Lower lobe of right lung (tissue), 2 donors: ENCODE measurements at places on chromosomes 3 and 15. TPM values are rescaled to one million over a fixed set of nuclear protein-coding genes. Genes with fewer than 3 reads are reported as not detected.

- DNase-seq, result no peak
Measured at GRCh38 chr3:61864886-61865285, 303.5 kb downstream of the PTPRG start.

DNA sequence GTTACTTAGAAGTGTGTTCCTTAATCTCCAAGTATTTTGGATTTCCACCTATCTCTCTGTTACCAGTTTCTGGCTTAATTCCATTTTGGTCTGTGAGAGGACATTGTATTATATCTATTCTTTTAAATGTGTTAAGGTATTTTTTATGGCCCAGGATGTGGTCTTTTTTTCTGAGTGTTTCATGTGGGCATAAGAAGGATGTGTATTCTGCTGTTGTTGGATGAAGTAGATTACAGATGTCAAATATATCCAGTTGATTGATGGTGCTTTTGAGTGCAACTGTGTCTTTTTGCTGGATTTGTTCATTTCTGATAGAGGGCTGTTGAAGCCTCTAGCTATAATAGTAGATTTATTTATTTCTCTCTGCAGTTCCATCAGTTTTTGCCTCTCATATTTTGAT, 136.5 kb upstream of the AZI2 start:
- no peak for DNase-seq

DNA sequence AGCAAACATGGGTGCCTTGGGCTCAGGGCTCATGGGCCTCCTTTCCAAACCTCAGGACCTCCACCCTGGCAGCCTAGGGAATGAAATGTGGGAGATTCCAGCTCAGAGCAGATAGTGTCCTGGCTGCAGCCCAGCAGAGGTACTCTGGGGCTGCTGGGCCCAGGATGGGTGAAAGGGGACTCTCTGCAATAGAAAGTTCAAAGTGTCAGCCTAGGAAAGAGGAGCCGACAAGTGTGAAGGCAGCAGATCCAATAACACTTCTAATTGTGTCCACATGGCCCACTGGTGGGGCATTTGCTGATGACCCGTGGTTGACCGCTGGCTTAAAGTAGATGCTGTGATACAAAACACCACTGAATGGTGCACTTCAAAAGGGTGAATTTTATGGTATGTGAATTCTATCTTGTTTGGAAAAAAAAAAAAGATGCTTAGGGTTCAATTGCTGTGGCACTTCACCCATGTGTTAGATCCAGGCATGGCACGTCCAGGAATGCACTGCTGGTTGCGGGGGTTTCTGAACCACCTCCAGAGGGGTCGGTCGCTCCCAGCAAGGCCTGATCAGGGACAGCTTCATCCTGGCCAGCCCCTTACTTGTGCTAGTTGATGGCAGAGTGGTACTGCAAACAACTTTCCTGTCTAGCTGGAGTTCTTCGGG, 20.9 kb downstream of the AMOTL2 start:
- DNase-seq, result no peak

DNA sequence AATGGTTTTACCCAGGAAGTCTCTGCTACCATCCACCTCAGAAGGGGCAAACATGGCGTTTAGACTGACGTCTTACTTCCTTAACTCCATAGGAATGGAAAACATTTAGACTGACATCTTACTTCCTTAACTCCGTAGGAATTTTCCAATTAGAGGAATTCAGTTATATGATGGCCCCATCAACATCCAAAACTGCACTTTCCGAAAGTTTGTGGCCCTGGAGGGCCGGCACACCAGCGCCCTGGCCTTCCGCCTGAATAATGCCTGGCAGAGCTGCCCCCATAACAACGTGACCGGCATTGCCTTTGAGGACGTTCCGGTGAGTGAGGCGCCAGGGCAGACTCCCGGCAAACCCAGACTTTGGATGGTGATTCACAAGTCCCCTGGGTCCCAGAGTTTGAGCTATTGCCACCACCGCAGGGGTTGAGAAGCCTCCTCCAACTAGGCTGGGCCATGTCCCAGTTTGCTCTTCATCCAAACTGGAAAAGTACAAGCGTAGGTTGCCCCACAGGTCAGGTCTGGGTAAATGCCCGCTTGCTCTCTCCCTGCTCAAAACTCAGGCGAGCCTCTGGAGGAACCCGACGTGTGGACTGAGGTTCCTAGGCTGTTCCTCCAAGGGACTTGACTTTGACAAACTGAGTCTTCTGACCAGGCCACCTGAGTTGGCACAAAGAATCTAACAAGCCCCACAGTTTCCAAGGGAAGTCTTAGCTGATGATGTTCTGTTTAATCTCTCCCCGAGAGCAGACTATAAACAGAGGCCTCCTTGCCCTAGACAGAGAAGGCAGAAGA, 57.7 kb downstream of the MESD start:
- DNase-seq, result no peak

GRCh38 chr3:77267589-77267988, 227.7 kb downstream of the ROBO2 start:
- DNase-seq, result no peak

- DNase-seq, result no peak
Measured at GRCh38 chr3:37181756-37182155, 7.4 kb upstream of the LRRFIP2 start.

GRCh38 chr3:47884603-47885002, 81.7 kb downstream of the DHX30 start:
- DNase-seq, result no peak

DNA sequence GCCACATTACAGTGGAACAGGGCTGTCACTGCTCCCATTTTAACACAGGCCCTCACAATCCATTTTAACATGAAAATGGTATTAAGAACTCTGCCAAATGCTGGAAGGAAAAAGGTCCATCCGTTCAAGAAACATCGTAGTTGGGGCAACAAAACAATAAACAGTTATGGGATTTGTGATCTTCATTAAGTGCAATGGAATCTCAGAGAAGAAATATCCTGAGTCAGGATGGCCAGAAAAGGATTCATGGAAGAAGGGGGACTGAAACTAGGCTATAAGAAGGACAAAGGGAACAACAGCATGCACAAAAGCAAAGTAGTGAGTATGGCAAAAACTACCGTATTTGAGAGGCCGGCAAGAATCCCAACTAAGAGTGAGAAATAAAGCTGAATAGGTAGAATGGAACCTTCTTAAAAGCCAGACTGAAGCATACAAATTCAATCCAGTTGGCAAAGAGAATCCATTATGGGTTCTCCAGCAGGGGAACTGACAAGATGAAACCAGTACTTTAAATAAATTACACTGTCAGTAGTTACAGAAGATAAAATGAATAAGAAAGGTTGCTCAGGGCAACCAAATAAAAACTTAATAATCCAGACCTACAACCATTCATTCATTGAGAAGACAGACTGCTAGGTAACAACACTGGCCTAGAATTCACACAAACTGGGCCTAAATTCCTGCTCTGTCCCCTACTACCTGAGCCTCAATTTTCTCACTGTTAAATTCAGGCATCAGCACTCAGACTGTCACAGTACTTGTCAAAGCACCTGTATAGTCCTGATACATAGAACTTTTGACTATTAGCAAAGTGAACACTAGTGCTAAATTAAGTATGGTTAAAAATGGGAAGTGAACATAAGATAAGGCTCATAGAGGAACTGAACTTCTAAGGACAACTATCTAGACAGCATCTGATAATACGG, 6.3 kb downstream of the TBL1XR1 start:
- DNase-seq, result no peak

DNA sequence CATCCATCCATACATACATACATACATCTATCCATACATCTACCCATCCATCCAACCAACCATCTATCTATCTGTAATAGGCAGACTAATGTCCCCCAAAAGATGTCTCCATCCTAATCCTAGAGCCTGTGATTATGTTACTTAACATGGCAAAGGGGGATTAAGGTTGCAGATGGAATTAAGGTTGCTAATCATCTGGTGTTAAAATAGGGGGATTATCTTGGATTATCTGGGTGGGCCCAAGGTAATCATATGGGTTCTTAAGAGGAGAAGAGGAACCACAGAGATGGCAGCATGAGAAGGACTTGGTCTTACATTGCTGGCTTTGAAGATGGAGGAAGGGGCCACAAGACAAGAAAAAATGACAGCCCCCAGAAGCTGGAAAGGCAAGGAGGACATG, 14.7 kb upstream of the RPL29 start:
- no peak for DNase-seq

DNA sequence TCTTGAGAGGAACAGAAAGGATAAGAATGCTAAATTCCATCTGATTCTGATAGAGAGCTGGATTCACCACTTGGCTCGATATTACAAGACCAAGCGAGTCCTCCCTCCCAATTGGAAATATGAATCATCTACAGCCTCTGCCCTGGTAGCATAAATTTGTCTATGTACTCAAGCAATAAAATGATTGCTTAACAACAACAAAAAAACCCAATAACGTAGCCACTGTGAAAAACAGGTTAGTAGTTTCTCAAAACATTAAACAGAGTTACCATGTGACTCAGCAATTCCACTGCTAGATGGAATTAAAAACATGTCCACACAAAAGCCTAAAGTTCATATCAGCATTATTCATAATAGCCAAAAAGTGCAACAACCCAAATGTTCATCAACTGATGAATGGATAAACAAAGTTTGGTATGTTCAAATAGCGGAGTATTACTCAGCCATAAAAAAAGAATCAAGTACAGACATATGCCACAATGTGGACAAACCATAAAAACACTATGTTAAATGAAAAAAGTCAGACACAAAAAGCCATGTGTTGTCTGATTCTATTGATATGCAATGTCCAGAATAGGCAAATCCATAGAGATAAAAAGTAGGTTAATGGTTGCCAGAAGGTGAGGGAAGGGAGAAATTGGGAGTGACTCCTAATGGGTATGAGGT, 16.8 kb downstream of the BCL2L10 start:
- no peak for DNase-seq

DNA sequence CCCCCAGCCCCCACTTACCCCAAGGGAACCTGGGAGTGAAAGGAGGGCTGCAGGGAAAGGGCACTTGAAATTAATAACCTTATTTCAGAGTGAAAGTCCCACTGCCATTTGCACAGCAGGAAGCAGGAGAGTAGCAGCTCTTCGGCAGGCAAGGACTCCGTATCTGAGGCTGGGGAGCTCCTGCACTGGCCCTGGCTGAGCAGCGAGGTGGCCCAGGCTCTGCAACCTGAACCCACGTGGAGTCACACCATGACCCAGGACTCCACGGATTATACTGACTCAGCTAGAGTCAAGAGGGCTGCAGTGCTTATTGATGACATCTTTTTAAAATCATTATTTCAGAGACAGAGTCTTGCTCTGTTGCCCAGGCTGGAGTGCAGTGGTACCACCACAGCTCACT, 214.5 kb downstream of the XXYLT1 start:
- DNase-seq, result peak; percentile 13

- DNase-seq, result no peak
Measured at GRCh38 chr15:73265536-73266153, 103.1 kb downstream of the HCN4 start.

- no peak for DNase-seq
Measured at GRCh38 chr15:48555241-48555881, 90.1 kb downstream of the FBN1 start.

DNA sequence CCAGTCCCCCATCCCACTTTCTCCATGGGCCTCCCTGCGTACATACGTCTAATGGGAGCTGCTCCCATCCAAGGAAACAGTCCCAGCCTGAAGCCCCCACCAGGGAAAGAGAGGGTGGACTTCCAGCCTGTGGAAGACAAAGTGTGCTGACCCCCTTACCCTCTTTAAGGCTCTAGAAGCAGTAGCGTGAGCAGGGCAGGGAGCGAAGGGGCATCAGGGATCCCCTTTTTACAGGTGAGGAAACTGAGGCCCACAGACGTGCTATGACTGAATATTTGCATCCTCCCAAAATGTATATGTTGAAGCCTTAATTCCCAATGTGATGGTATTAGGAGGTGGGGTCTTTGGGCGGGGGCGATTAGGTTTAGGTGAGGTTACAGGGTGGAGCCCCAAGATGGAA, 83.4 kb downstream of the TOP2B start:
- no peak for DNase-seq

DNA sequence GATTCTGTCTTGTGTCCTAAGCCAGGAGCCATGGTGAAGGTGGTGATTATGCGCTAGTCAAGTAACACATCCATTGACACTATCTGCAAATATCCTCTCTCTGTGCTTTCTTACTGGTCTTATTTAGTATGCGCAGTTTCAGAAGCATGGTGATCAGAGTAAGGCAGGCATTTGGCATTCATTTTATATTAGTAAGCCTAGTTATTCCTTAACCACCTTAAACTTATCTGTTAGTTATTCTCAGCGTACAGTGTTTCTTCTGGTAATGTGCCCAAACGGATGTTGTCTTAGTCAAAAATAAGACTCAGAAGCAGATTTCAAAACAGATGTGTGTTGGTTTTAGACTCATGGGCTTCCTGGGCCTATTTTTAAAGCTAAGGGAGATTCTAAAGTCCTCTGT, 329.2 kb downstream of the GRM7 start:
- DNase-seq, result no peak

DNA sequence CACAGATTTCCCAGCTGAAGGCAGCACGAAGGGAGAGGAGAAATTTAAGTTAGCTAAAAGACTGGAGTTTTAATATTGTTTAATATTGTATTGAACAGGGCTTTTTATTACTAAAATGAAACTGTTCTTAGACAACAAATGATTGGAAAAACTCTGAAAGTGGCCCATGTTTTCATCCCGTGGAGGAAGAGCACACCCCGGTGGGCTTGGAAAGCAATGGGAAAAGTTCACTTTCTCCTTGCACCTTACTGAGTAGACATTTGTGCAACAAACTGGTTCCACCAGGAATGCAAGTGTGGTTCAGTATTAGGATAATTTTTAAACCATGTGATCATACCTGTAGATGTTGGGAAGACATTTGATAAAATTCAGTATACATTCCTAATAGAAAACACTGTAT, 8.2 kb upstream of the ESYT3 start:
- no peak for DNase-seq

GRCh38 chr15:90581771-90582352, 52.1 kb downstream of the CRTC3 start:
- no peak for DNase-seq

DNA sequence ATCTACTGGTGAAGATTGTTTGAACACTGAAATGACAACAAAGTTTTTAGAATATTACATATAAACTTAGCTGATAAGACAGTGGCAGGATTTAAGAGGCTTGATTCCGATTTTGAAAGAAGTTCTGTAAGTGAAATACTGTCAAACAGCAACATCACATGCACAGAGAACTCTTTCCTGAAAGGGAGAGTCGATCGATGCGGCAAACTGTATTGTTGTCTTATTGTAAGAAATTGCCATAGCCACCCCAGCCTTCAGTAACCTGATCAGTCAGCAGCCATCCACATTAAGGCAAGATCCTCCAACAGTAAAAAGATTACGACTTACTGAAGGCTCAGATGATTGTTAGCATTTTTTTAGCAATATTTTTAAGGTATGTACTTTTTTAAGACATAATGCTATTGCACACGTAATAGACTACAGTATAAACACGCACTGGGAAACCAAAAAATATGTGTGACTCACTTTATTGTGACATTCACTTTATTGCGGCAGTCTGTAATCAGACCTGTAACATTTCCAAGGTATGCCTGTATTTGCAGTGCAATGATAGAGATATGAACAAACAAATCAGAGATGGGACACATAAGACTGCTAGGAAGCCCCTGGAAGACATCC, 225.6 kb upstream of the UBE2E1 start:
- DNase-seq, result no peak

The PLCH1 gene
- 14.0 TPM for total RNA-seq

The SLC25A38 gene
- 28.4 TPM for total RNA-seq

The FBXL22 gene
- total RNA-seq, result 1.4 TPM

The CCDC39 gene
- 2.2 TPM for total RNA-seq

The CXCR6 gene
- 4.3 TPM for total RNA-seq

The MYH15 gene
- total RNA-seq, result 1.0 TPM

The AEN gene
- 23.8 TPM for total RNA-seq

The INKA1 gene
- total RNA-seq, result 5.3 TPM

The SCG3 gene
- 0.18 TPM for total RNA-seq

The GPR149 gene
- total RNA-seq, result not detected

The ANXA2 gene
- 834 TPM for total RNA-seq
